NCI-H2081 (cell line): ENCODE measurements at places on chromosomes 6 and 20.
A peak's percentile ranks its signal among the peaks of the same experiment; 100 is the strongest.

DNA sequence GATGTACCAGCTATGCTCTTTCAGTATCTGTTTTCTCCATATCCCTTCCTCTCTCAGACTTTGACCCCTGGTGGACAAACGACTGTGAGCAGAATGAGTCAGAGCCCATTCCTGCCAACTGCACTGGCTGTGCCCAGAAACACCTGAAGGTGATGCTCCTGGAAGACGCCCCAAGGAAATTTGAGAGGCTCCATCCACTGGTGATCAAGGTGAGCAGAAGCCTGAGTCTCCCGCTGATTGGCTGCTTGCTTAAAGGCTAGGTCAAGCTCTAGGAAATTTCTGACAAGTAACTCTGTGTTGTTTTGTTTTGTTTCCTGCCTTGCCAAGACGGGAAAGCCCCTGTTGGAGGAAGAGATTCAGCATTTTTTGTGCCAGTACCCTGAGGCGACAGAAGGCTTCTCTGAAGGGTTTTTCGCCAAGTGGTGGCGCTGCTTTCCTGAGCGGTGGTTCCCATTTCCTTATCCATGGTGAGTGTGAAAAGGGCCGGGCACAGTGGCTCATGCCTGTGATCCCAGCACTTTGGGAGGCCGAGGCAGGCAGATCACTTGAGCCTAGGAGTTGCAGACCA lies 28.6 kb downstream of the C6orf89 start:
- no peak for DNase-seq

- peak; percentile 15 for DNase-seq
These were observed 49.2 kb downstream of the BLOC1S5 start for GRCh38 chr6:8014947-8015346.

DNA sequence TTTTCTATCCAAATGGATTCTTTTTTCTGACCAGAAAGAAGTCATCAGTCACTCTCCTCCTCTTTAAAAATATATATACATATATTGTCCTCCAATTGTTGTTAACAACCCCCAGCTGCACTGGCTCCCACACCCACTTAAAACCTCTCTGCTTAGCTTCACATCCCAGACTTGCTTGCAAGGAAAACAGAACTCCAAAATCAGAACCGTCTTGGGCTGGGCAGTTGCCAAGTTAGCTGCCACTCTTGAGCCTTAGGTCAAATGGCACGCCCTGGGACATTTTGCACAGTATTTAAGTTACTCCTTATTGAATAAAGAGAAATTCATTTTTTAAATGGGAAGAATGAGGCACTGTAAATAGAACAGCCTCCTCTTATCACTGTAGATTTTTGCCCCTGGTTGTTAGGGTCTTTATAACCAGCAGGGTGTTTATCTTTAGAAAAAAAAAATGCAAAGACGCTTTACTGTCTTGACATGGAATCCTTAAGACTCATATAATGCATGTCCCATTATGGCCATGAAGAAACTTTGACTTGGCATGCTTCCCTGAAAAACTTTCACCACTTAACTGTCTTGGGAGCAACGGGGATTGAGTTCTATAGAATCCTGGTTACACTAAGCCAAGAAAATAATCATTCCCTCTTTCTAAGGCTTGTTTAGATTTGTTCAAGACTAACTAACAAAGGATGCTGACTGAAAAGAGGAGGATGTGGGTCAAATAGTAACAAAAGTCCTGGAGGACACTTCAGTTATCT lies 204.5 kb downstream of the ISM1 start:
- no peak for DNase-seq

- DNase-seq, result no peak
These were observed 669.4 kb upstream of the CITED2 start for GRCh38 chr6:140043762-140044378.

- DNase-seq, result no peak
These were observed 44.8 kb downstream of the FGD2 start for GRCh38 chr6:37050045-37050853.

DNA sequence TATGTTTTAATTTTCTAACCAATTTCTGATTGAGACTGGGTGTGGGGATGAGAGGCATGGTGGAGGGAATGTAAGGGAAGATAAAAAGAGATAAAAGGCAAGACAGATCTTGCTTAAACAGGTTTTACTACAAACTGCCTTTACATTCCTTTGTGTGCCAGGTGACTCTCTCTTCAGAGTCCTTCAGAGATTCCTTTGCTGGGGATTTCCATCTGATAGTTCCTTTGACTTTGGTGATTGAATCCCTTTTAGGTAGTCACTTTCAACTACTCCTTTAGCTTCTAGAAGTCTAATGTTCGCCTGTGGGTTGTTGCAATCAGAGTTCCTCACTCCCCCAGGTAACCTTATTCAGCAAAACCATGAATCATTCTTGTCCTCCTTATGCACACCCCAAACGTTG lies 283.3 kb upstream of the MANEA start:
- no peak for DNase-seq

DNA sequence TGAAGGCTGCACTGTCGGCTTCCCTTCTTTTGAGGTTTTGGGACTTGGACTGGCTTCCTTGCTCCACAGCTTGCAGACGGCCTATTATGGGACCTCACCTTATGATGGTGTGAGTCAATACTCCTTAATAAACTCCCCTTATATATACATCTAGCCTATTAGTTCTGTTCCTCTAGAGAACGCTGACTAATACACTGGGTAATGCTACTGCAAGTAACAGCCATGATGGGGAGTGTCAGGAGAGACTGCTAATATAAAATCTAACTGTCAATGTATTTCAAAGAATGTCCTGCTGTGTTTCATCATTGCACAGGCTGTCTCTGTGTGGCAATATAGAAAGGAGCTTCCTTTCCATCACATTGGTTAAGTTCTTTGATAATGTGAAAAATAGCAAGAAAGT lies 57.7 kb upstream of the UST start:
- DNase-seq, result no peak

DNA sequence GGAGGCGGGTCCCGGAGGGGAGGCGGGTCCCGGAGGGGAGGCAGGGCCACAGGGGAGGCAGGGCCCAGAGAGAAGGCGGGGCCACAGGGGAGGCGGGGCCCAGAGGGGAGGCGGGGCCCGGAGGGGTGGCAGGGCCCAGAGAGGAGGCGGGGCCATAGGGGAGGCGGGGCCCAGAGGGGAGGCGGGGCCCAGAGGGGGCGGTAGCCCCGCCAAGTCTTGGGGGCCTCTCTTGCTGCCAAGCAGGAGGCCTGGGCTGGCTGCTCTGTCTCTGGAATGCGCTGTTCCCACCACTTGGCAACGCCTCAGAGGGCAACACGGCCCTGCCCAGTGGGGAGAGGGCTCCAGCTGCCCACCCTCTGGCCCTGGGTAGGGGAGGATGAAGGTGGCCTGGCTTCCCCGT lies 80.5 kb downstream of the YTHDF1 start:
- no peak for DNase-seq

GRCh38 chr6:2026133-2026532 lies 219.3 kb downstream of the GMDS start:
- DNase-seq, result no peak

- peak; percentile 39 for DNase-seq
These were observed 102.8 kb downstream of the SYCP2 start for GRCh38 chr20:59830665-59831023.

GRCh38 chr20:43778375-43778774 lies 51.6 kb upstream of the GTSF1L start:
- no peak for DNase-seq

DNA sequence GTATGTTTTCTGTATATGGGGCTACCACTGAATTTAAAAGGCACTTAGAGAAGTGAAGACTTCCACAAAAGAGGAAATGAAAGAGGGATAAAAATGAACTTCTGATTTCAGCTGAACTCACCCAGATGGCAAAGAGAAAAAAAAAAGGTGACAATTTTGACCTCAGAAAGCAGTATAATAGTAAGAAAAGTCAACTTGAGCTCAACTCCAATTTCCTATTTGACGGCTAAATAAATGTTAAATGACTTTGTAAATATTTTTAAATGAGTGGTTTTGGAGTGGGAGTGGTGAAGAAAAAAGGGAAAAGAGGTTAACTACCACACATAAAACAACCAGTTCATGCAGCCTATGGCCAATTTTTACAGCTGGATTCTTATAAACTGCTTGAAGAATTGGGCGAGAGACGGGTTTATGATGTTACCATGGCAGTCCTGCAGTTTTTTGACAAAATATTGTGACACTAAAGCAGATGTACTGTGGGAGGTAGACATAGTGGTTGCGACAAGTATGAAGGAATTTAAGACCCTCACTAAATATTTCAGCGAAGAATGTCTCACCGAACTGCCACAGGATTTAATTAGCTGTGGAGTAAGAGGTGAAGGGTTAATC lies 49.8 kb upstream of the ADTRP start:
- no peak for DNase-seq

DNA sequence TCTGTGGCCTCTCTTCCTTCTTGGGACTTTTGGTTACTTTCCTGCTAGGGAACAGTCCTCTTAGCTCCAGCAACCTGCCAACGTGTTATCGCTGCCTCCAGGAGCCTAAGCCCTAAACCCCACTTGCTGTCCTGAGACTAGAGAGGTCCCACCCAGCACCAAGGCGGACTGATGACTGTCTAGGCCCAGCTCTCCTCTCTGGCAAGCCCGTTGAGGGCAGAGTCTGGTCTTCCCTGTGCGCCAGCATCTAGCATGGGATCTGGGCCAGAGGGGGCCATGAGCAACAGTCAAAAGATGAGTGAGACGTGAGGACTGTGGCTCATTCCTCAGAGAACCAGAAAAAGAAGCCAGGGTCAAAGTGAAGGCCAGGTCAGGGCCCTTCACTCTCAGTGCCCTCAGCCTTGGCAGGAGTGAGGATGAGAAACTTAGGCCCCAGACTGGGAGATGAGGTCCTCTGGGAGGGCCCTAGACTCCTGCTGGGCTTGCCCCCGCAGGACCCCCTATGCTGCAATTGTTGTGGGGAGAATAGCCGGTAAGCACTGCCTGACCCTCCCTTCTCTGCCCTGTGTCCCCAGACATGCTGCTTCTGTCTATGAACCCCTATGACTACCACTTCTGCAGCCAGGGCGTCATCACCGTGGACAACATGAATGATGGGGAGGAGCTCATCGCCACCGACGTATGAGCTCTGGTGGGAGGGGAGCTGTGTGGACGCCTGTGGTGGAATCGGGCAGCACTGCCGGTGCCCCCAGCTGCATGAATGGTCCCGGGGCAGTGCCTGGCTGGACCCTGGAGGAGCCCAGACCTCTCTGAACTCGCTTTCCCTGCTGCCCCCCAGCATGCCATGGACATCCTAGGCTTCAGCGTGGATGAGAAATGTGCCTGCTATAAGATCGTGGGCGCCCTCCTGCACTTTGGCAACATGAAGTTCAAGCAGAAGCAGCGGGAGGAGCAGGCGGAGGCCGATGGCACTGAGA lies 30.9 kb downstream of the MYH7B start:
- DNase-seq, result no peak

GRCh38 chr6:112441607-112442006 lies 94.5 kb downstream of the RFPL4B start:
- no peak for DNase-seq

GRCh38 chr20:25418776-25419175 lies 11.3 kb downstream of the GINS1 start:
- no peak for DNase-seq

DNA sequence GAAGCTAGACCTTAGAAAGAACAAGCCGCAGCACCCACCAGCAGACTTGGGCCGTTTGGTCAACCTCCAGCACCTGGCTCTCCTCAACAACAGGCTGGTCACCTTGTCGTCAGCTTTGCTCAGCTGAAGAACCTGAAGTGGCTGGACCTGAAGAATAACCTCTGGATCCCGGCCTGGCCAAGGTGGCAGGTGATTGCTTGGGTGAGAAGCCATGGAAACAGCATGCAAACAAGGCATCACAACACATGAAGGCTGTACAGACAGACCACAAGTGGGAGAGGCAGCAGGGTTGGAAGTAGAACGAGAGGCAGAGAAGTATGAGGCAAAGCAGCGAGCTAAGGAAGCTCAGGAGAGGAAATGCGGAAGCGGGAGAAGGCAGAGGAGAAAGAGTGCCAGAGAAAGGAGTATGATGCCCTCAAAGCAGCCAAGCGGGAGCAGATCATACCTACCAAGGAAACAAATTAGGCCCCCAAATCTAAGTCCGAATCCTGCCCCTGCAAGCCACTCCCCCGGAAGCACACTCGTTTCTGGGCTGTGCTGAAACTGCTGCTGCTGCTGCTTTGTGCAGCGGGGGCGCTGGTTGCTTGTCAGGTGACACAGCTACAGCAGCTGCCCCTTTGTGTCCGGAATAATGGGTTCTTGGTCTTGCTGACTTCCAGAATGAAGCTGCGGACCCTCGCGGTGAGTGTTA lies 121.6 kb upstream of the LGSN start:
- DNase-seq, result peak; percentile 41

- DNase-seq, result no peak
These were observed 37.3 kb downstream of the SH3BGRL2 start for GRCh38 chr6:79668381-79668780.

- no peak for DNase-seq
These were observed 476 bp downstream of the MEA1 start for GRCh38 chr6:43013097-43013842.

GRCh38 chr6:39449022-39449421 lies 126.5 kb upstream of the KCNK16 start:
- DNase-seq, result no peak

- no peak for DNase-seq
These were observed 838.0 kb downstream of the DHX35 start for GRCh38 chr20:39800111-39800510.

- DNase-seq, result no peak
These were observed 416.4 kb downstream of the EPM2A start for GRCh38 chr6:145318952-145319351.

DNA sequence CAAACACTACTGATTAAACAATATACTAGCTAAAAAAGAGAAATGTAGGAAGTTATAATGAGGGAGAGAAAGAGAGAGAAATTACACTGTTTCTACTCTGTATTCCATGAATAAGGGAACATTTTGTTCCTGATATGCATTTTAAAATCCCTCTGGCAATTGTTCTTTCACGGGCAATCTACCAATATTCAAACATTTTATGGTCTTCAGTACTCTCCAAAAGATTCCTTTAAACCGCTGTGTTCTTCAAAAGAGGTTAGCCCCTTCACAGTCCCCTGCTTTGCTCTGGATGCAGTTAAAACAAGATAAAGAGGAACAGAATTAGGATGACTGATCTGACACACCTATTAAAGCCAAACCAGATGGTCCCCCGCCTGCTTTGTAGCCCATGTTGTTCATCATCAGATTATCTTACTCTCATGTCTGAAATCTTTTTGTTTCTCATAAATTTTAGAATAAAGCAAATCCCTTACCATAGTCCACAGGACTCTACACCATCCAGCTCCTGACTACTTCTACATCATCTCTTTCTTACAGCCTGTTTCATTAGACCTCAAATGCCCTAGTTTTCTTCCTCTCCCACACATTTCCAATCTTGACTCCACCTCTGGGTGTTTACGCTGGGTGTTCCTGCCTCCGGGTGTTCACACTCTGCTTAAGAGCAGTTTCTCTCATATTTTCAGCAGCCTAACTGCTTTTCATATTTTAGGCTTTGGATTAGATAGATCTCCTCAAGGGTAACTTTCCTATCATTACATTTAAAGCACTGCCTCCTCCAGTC lies 399.7 kb downstream of the COL12A1 start:
- no peak for DNase-seq

DNA sequence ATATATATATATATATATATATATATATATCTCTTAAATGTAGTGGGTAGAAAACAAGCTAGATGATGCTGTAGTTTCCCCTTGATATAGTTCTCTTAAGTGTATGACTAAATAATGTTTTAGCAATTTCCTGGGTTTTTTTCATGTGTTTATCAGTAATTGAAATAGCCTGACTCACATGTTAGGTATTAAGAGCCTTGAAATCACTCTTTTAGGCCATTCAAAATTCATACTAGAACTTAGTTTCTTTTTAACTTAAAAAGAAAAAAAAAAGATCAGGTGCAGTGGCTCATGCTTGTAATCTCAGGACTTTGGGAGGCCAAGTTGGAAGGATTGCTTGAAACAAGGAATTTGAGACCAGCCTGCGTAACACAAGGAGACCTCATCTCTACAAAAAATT lies 44.1 kb downstream of the NKX2-4 start:
- no peak for DNase-seq
